Heart left ventricle (tissue), 16 donors: ENCODE measurements at places on chromosomes 3 and 15. TPM values are rescaled to one million over a fixed set of nuclear protein-coding genes. Genes with fewer than 3 reads are reported as not detected.

DNA sequence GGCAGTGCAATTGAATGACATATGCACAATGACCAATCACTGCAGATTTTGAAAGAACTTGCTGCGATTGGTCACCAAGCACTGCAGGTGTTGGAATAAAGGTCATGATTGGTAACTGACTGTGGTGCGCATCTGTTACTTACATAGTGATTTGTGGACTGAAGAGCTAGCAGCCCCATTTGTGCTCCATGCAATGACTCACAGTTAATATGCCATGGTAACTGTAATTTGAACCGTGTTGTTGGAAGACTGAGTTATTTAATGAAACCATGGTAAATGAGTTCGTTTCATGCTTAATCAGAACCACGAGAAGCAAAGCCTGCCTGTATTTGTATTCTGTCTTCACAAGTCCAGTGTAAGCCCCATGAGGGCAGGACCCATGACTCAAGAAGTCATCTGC lies 220.5 kb downstream of the TJP1 start:
- DNase-seq = no peak

Gene MORC1
- polyA plus RNA-seq = not detected

Gene DNASE1L3
- 1.3 TPM for polyA plus RNA-seq

Gene TMCO5A
- polyA plus RNA-seq = not detected
